IgD-negative memory B cell (primary cell): ENCODE measurements at places on chromosomes 12 and 14. TPM values are rescaled to one million over a fixed set of nuclear protein-coding genes. Genes with fewer than 3 reads are reported as not detected.

Gene SAMD15
- 0.08 TPM for polyA plus RNA-seq

Gene RALGAPA1
- 24.6 TPM for polyA plus RNA-seq

Gene POTEG
- not detected for polyA plus RNA-seq

Gene MYO1H
- polyA plus RNA-seq = not detected

Gene SLC2A13
- polyA plus RNA-seq = 0.99 TPM

Gene PNN
- 36.3 TPM for polyA plus RNA-seq

Gene ADAM21
- polyA plus RNA-seq = 0.18 TPM

Gene OR4K17
- polyA plus RNA-seq = not detected

Gene HOXC12
- polyA plus RNA-seq = not detected

Gene OTX2
- not detected for polyA plus RNA-seq

Gene C12orf56
- not detected for polyA plus RNA-seq

Gene RHOJ
- polyA plus RNA-seq = not detected

Gene FZD10
- polyA plus RNA-seq = not detected

Gene FBLN5
- polyA plus RNA-seq = 4.2 TPM

Gene KCNMB4
- polyA plus RNA-seq = 0.19 TPM

Gene ISM2
- not detected for polyA plus RNA-seq

Gene DPY19L2
- polyA plus RNA-seq = not detected

Gene SLC38A1
- polyA plus RNA-seq = 134 TPM

Gene BMP4
- polyA plus RNA-seq = not detected

Gene TAS2R8
- not detected for polyA plus RNA-seq

Gene UTP20
- polyA plus RNA-seq = 4.0 TPM

Gene TAS2R42
- not detected for polyA plus RNA-seq

Gene LRFN5
- polyA plus RNA-seq = not detected

Gene SLC38A4
- not detected for polyA plus RNA-seq

Gene PNMA1
- 20.9 TPM for polyA plus RNA-seq

Gene THAP2
- 11.1 TPM for polyA plus RNA-seq

Gene RTL1
- polyA plus RNA-seq = not detected
